ENCODE measurements at places on chromosomes 4 and X.

- no peak for DNase-seq
These were observed 72.9 kb downstream of the MAOA start for GRCh38 chrX:43728966-43729365.

DNA sequence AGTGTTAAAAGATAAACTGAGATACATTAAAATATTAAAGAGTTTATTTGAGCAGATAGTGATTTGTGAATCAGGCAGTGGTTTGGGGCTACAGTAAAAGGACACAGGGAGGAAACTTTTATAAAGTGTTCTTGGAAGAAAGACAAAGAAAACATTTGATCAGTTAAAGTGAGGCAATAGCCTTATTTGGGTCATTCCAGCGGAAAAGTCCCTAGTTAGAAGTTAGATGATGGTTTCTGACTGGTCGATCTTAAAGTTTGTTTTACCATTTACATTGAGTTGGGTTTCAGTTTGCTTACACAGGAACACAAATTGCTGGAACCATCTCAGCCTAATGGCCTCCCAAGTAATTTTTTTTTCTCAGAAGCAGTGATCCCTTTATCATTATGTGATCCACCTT is 69.7 kb downstream of the PPP1R2C start:
- no peak for DNase-seq

DNA sequence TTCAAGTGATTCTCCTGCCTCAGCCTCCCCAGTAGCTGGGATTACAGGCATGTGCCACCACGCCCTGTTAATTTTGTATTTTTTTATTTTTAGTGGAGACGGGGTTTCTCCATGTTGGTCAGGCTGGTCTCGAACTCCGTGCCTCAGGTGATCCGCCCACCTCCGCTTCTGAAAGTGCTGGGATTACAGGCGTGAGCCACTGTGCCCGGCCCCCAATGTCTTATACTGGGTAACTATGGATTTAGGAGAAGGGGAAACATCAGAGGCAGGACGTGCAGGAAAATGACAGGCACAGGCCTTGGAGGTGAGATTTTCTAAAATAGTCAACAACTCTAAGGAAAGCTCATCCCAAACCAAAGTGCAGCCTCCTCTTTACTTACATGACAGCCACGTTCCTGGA is 11.1 kb upstream of the TSPYL2 start:
- DNase-seq, result no peak

DNA sequence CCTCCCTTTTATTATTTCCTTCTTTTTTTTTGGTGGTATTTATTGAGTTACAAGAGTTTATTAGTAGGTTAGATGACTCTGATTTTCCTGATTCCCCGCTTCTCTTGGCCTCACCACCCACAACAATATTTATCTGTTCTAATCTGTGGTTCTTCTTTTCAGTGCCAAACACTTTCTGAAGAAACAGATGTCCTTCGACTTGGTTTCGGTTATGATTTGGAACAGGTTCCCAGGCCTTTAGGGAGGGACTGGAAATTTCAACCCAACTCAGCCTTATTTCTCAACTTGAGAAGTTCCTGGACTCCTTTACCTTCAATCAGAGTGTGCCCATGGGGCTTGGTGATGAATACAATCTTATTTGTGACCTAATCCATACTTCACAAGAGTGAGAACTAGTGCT is 108.1 kb downstream of the UCHL1 start:
- DNase-seq, result no peak

DNA sequence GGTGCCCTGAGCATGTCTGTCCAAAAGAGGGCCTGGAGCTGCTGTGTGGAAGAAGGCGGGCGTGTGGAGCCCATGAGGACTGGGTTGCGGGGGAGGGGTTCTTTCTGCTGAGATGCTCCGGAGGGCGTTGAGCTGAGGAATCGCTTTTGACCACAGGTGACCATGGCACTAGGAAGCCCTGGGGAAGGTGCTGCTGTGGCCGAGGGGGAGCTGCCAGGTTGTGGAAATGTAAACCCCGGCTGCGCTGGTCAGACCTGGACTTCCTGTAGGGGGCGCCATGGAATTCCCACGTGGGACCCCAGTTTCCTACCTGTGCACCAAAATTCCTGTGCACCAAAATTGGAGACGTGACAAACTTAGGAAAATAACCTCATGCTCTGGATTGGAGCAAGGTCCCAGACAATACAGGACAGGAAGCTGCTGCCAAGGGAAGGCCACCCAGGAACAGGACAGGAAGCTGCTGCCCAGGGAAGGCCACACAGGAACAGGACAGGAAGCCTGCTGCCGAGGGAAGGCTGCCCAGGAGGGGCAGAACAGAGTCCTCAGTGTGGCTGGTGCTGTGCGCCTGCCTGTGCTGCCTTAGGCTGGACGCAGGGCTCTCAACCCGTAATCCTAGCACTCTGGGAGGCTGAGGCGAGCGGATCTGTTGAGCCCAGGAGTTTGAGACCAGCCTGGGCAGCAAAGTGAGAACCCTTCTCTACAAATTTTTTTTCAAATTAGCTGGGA is 28.4 kb upstream of the UVSSA start:
- DNase-seq, result no peak

DNA sequence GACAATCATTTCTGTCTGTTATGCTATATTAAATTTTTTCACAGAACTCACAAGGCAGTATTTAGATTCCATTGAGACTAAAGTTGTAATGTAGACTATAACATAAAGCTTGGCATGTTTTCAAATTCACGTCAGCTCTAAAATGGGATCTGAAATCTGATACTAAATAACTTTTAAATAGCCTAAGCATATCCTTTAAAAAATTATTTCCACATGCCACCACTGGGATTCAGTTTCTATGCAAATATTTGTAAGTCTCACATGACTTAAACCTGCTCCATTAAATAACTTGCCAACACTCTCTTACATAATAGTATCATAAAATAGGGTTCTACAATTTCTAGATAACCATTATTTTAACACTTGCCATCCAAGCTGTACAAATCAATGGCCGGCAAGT is 32.4 kb downstream of the KLHL8 start:
- DNase-seq, result no peak

- DNase-seq, result no peak
These were observed 31.7 kb upstream of the PDLIM3 start for GRCh38 chr4:185566972-185567371.

DNA sequence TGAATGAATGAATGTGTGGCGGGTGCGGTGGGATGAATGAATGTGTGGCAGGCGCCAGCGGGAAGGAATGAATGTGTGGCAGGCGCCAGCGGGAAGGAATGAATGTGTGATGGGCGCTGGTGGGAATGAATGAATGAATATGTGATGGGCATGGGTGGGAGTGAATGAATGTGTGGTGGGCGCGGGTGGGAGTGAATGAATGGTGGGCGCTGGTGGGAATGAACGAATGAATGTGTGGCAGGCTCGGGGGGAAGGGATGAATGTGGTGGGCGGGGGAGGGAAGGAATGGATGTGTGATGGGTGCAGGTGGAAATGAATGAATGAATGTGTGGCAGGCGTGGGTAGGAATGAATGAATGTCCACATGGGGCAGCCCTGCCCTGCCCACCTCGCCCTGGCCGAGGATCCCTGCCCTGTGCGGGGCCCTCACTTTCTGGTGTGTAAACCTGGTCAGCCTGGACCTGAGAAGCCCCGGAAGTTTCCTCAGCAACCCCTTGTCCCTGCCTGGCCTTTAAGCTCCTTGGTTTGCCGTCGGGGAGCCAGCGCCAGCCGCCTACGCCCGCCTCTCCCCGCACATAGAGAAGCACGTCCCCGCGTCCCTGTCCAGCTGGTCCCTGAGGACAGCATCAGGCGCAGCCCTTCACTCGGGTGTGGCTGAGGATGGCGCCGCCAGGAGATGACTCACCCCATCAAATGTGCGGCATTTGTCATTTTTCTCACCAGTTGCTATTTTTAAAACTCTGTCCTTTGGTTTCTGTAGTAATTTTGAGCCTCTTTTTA is 112.8 kb upstream of the LRPAP1 start:
- DNase-seq, result no peak

- DNase-seq, result no peak
These were observed 36.9 kb downstream of the PIGG start for GRCh38 chr4:535924-536281.

- no peak for DNase-seq
These were observed 1.2 kb downstream of the HHIP start for GRCh38 chr4:144647095-144647561.

- DNase-seq, result no peak
These were observed 22.5 kb downstream of the PDK3 start for GRCh38 chrX:24487571-24487970.

- DNase-seq, result no peak
These were observed 40.1 kb downstream of the NOP14 start for GRCh38 chr4:2923141-2923551.

DNA sequence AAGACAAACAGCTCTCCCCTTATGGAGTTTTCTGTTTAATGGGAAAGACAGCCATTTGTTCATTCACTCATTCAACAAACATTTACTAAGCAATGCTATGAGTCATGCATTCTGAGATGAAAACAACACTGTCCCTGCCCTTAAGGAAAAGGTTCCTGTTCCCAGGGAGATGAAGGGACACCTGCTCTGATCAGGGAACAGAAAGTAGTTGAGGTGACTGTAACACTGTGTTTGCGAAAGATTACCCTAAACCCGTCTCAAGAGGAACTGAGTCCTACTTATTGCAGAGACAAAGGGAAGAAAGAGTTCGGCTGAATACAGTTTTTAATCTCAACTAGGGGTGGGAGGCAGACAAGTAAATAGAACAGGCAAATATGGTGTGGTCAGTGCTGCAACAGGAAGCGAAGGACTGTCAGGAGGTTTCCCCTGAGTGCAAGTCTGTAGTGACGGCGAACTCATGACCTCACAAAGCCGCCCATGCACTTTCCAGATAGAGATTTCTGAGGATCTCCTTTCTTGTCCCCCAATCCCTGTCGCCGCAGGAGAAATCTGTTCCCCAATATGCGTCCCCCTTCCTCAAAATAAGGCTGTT is 712 bp downstream of the STX18 start:
- DNase-seq, result no peak

DNA sequence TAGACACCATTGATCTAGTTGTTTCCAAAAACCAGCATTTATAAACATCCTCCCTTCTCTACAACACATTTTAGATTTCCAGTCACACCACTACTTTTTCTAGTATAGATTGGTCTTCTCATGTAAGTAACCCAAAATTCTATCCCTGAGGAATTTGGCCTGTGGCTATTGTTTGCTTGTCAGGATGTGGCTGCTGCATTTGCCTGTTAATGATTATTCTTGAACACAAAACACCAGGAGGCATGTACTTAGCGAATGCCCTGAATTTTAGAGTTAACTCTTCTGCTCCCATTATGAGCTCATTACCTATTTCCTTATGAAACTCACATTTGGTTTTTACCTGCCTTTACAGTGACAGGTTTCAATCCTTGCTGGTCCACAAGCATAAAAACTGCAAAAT is 102.0 kb upstream of the FSTL5 start:
- no peak for DNase-seq

DNA sequence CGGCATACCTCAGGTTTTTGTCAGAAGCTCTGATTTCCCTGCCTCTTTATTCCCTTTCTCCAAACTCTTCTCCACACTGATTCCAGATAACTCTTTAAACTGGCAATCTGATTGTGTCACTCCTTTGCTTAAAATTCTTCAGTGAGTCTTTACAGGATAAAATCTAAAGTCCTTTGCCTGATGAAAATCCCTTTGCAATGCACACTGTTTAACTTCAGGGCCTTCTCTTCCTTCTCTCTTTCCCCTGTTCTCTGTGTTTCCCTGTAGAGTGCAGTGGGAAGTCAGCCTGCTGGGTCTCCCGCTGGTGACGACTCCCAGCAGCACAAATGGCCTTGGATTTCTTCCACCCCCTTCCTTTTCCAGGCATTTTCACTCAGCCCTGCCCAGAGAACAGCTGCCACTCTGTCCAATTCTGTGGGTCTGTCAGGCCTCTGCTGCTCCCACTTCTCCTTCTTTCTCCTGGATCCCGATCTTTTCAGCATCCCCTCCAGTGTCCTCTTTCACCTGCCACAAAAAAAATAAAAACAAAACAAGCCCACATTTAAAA is 189.9 kb upstream of the NWD2 start:
- no peak for DNase-seq

DNA sequence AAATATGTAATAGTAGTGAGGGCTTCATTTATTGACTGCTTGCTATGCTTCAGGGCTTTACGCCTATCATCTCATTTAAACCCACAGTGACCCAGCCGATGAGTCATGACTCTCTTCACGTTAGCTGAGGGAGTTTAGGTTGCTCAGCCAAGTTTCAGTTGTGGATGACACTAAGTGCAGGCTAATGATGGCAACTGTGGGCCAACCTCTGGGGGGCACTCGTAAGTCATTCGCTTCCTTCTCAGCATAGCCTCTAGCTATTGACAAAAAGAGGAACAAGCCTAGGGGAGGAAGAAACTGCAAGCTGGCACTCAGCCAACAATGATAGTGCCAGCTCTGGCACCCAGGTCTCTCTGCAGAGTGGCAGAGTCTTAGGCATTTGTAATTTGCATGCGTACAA is 325.0 kb downstream of the ARHGAP10 start:
- no peak for DNase-seq

- no peak for DNase-seq
These were observed 46.9 kb upstream of the VEGFC start for GRCh38 chr4:176839656-176840055.

- no peak for DNase-seq
These were observed 82.2 kb downstream of the APBB2 start for GRCh38 chr4:41132055-41132683.

DNA sequence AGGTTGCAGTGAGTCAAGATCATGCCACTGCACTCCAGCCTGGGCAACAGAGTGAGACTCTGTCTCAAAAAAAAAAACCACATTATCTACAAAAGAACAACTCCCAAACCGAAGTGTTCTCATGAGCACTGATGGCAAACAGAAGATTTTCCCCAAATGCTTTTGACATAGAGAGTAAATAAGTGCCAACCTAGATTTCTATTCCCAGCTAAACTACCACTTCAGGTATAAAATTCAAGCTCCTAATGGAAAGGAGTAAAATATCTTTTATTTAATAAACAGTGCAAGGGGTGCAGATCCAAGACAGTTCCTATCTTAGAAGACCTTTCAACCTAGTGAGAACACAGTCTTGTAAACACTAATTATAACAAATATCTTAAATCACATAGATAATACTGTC is 170.3 kb downstream of the TENM3 start:
- DNase-seq, result no peak

- DNase-seq, result no peak
These were observed 9.3 kb upstream of the HOPX start for GRCh38 chr4:56690393-56690792.

- no peak for DNase-seq
These were observed 4.5 kb downstream of the EMD start for GRCh38 chrX:154383359-154384283.

DNA sequence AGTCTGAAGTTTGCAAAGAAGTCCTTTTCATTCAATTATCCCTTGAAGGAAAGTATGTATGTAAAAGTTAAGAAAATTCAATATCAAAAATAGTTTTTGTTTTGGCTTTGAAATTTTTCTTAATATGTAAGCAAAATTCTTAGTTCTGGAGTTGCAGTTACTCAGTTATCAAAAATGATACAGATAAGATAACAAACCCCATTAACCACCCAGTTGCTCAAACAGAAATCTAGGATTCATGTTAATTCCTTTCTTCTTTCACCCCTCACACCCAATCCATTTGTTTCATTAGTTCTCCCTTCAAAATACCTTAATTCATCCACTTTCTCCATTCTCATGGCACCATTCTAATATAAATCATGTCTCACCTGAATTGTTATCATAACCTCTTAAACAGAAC is 40.5 kb upstream of the JADE1 start:
- DNase-seq, result no peak

GRCh38 chr4:142557239-142557801 is 288.8 kb downstream of the INPP4B start:
- no peak for DNase-seq

All from NCI-H187 treated with DMSO at 0.1 percent for 48 hours (cell line).